ENCODE measurements at places on chromosomes 11 and 22.
A peak's percentile ranks its signal among the peaks of the same experiment; 100 is the strongest.

DNA sequence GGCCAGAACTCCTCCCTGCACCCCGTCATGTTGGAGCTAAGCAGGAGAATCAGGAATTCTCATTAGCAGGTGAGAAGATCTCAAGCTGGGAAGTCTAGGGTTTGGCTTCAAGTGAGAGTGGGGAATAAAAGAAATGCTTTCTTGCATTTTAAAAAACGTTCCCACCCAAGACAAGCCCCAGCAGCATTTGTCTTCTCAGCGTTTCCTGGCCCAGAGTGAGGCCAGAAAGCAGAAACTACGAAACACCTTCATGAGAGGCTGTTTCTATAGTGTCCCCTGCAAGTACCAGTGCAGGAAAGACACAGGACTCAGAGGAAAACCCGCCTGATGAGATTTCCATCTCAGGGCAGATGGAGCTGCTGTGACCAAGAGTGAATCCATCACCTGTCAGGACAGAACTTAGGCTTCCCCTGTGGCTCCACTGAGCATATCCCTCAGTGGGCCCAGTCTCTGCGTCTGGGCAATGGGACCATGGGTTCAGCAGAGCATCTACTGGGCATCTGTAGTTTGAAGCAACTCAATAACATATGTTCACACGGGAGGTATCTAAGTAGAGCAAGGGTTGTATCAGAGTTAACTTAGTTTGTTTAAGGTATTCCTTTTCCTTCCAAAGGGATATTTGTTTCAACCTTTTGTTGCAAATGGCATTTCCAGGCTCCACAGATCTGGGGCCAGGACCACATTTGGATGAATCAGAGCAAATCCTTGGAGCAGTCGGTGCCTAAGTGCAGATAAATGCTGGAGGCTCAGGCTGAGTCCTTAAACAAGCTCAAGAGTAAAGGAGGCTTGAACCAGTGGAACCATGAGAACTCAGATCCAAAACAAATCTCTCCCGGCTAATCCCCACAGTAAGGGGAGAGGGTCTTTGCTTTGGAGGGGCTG is 548.3 kb downstream of the MIAT start:
- DNase-seq, result no peak

DNA sequence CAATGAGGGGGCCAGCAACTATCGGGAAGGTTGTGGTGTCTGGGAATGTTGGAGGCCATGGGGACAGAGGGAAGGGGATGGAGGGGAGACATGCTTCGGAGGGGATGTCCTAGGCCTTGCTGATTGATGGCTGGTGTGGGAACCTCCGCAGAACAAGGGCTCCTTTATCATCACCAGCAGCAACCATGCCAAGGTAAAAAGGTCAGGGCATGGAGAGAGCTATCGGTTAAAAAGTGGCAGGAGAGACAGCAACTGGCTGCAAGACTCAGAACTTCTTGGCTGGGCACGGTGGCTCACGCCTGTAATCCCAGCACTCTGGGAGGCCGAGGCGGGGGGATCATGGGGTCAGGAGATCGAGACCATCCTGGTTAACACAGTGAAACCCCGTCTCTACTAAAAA is 3.0 kb downstream of the GSTT4 start:
- no peak for DNase-seq

- DNase-seq, result no peak
Measured at GRCh38 chr11:1825039-1825740, 9.6 kb upstream of the SYT8 start.

DNA sequence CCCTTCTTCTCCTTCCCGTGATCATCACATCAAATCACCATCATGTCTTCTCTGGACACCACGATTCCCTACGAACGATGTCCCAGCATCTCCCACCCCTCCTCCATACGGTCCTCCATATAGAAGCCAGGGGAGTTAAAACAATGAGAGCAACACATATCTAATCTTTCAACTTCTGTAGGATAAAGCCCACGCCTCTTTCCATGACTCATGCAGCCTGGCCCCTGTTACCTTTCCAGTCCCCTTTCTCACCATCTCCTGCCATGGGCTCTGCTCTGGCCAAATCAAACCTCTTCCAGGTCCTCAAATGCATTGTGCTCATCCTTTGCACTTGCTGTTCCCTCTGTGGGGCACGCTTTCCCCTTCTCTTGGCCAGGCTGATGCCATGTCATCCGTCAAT is 23.6 kb downstream of the RPS6KA4 start:
- no peak for DNase-seq

- DNase-seq, result no peak
Measured at GRCh38 chr22:45235101-45235777, 5.5 kb downstream of the KIAA0930 start.

GRCh38 chr11:65292890-65293289 is 21.8 kb upstream of the CDC42EP2 start:
- no peak for DNase-seq

GRCh38 chr11:5280582-5281102 is 10.9 kb upstream of the HBE1 start:
- DNase-seq, result peak; percentile 100

- DNase-seq, result no peak
Measured at GRCh38 chr11:64809781-64810241, 540 bp downstream of the MEN1 start.

DNA sequence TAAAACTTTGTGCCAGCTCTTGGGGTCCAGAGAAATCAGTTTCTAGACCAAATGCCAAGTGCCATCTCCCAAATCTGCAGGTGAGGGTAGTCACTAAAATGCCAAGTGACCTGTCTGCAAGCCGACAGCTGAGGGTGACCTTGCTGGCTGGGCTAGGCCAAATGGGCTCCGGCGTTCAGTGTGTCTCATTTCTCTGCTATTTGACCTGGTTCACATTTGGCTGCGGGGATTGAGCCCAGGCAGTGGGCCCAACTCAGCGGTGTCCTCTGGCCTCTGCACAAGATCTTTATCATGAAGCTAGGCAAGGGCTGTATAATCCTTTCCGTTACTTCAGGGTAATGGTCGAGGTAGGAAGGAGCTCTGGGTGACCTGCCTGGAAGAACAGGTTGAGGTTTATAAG is 87.5 kb downstream of the SNX19 start:
- no peak for DNase-seq

DNA sequence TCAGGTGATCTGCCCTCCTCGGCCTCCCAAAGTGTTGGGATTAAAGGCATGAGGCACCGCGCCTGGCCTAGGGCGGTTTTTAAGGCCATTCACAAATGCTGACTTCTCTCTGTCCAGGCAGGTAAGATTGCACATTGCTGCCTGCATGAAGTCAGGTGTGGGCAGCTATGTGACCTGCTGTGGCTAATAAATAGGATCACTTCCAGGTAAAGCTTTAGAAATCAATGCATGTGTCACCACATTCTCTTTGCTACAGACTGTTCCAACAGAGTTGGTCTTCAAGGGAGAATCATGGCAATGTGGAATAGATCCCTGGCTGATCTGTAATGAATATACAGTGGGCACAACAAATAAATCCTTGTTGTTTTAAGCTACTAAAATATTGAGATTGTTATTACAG is 260.3 kb upstream of the PITPNB start:
- DNase-seq, result no peak

DNA sequence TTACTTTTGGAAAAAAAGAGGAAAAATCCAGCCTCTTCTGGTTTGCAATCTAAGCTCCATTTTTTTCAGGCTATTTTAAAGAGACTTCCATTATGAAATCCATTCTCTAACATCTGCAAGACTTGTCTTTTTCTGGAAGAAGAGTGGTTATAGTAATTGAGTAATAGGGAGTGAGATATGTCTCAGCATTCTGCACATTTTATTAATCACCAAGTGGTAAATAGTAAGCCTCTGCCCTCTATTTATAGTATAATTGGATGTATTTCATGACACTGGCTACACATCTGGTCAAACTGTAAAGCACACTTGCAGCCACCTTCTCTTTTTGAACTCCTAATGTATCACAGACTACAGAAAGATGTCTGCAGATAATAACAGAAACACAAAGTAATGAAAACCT is 391.1 kb downstream of the ETS1 start:
- no peak for DNase-seq

GRCh38 chr11:44855493-44855849 is 95.2 kb downstream of the TP53I11 start:
- no peak for DNase-seq

DNA sequence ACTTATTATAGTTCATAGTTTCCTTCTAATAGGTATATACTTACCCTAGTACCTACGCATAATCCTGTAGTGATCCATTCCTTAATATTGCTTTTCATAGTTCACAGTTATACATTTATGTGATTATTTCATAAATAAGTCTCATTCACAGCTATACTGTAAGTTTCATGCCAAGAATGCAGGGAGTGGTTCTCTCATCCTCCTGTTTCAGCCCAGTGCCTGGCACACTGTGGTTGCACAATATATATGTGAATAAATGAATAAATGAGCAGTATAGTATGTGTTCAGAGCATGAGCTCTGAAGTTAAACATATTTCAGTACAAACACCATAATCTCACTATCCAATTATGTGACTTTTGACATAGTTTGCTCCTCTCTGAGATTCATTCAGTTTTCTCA is 115.8 kb downstream of the MAML2 start:
- DNase-seq, result no peak

DNA sequence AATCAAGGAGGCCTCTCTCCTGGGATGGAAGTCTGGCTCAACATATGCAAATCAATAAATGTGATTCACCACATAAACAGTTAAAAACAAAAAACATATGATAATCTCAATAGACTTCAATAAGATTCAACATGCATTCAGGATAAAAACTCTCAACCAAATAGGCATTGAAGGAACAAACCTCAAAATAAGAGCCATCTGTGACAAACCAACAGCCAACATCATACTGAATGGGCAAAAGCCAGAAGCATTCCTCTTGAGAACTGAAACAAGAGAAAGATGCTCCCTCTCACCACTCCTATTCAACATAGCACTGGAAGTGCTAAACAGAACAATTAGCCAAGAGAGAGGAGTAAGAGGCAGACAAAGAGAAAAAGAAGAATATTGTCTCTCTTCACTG is 54.0 kb upstream of the SEZ6L start:
- no peak for DNase-seq

- no peak for DNase-seq
Measured at GRCh38 chr11:118058311-118059245, 18.3 kb upstream of the TMPRSS4 start.

DNA sequence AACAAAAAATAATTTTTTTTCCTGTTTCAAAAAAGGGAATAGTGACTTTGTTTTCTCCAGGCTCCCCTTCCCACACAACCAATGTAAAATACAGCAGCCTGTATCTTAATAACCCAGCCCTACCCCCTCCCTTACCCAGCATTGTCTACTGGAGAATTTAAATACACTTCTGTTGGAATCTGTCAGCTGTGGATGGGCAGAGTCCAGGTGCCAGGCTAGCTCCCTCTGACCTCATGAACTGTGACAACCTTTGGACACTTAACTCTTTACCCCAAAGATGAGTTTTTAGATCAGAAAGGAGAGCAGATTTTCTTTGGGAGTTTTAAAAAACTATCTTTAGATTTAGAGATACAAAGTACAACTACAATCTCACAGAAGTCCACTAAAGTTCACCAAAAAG is 42.9 kb downstream of the DDX6 start:
- DNase-seq, result no peak

GRCh38 chr22:27668828-27669797 is 132.4 kb downstream of the MN1 start:
- peak; percentile 36 for DNase-seq

DNA sequence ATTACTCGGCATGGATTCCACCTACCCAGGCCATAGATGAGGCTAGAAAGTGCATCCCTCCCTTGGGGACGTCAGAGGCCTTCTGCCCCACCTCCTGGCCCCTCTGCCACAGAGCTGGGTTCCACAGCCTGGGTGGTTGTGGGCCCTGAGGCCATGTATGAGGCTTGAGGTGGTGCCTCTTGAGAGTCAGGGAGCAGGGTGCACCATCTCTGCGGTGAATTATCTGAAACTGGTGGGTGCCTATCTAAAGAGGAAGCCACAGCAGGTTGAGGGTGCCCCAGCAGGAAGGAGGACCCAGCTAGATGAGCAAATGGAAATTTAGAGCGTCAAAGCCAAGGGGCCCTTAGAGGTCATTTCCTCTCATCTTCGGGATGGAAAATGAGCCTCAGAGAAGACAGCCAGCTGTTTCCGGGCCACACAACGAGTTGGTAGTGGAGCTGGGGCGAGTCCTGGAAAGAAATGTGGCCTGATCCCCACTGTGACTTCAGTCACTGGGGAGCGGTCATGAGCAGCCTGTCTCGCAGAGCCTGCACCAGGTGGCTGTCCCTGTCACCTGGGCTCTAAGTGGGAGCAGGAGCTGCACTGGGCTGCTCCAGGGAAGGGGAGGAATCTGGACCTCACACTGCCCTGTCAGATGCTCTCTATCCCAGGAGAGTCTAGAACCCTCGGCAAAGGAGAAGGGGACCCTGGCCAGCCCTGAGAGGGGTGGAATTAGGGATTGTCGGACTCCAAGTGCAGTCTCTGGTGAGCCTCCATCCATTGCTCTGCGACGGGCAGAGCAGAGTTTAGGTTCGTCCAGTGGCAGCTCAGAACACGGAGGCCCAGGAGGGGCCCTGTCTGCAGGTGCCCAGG is 7.3 kb downstream of the ADORA2A start:
- DNase-seq, result peak; percentile 20

GRCh38 chr22:22884888-22885840 is 2.5 kb upstream of the IGLL5 start:
- no peak for DNase-seq

GRCh38 chr11:62444835-62445234 is 26.0 kb downstream of the SCGB1A1 start:
- DNase-seq, result no peak

DNA sequence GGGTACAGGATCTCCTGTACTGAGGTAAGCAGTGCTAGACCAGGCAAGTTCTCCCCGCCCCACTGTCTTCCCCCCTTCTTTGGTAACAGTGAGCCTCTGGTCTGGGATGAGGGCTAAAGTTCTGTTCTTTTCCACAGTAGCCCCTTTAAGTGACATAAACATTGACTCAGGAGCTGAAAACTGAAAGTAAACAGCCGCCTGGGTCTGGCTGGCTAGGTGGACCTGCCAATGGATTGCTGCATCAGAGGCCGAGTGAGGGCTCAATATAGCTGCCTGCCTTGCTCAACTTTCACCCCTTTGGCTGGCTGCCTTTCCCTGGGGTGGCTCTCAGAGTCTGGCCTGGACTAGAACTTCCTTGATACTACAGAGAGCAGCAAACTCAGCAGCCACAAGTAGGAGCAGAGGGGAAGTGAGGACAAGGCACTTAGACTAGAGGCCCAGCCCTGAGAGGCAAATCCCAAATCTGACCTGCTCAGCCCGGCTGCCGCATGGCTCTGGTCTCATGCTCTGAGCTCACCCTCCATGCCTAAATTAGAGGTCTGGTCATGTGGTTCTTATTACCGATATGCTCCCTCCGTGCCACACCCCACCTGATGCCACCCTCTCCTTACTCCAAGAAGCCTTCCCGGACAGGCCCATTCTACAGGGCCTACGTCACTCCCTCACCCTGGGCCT is 9.6 kb upstream of the UCP3 start:
- DNase-seq, result peak; percentile 93

DNA sequence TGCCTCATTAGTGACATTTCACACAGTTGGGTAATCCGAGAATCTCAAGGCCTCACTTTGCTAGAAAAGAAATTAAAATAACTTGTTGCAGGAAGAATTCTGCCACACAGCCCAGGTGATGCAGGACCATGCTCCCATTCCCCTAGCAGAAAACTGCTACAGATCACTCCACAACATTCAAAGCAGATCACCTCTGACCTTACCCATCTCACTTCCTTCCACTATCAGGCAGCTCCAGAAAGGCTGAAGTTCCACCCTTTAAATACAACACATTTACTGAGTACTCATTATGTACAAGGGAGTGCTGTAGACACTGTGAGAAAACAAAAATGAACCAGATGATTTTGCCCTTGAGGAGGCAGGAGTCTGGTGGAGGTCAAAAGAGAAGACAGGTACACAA is 231.0 kb downstream of the TTC28 start:
- no peak for DNase-seq

GRCh38 chr22:41833369-41834004 is 582 bp downstream of the SREBF2 start:
- DNase-seq, result no peak

Measured in stromal cell of bone marrow (primary cell).